Neural crest cell (in vitro differentiated cells): ENCODE measurements at places on chromosomes 4 and X.

GRCh38 chr4:153789741-153790499, 1.0 kb upstream of the SFRP2 start:
- peak; percentile 47 for DNase-seq

GRCh38 chr4:156313497-156313896, 359.8 kb upstream of the CTSO start:
- DNase-seq = no peak

GRCh38 chrX:115968436-115969252, 201.9 kb upstream of the AGTR2 start:
- peak; percentile 57 for DNase-seq

DNA sequence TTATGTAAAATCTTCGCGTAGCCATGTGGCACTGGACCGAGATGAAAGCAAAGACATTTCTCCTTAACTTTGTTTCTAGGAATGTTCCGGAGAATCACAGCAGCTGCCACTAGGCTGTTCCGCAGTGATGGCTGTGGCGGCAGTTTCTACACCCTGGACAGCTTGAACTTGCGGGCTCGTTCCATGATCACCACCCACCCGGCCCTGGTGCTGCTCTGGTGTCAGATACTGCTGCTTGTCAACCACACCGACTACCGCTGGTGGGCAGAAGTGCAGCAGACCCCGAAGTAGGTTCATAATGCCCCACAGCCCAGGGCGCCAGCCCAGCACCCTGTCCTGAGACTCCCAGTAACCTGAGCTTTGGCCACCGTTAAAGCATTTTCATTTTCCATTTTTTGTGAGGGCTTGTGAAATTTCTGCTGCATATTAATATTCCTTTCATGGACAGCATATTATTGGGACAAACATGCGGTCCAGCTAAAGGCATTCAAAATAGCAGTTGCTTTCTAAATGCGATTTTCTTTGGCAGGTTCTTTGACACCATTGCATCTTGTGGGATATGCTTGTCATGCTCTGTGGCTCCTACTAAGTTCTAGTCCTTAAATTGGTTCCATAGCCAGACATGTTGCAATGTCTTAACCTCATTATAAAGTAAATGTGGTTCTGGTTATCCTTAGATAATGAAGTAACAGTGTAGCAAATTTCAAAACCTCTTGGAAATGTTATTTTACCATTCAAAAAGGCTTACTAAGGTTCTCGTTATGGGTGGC, 49.1 kb upstream of the MSANTD1 start:
- DNase-seq = no peak

GRCh38 chr4:153577053-153577452, 107.0 kb upstream of the TLR2 start:
- no peak for DNase-seq

DNA sequence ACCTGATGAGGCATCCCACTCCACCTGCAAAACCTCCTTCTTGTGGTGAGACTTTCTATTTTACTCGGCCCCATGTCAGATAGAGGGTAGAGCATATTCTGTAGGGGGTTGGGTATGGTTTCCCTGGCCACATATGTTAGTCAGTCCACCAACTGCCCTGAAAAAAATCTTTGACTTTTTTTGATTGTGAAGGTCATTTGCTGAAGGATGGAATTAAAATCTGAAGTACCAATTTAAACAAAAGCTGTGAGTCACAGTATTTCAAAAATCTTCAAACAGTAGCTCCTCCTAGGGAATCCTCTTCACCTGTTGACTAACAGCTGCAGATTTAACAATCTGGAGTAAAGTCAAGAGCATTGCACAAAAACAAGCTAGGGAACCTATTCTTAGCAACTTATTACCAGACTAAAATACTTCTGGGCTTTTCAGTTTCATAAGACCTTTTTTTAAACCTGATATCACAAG, 8.0 kb upstream of the CCDC110 start:
- no peak for DNase-seq

DNA sequence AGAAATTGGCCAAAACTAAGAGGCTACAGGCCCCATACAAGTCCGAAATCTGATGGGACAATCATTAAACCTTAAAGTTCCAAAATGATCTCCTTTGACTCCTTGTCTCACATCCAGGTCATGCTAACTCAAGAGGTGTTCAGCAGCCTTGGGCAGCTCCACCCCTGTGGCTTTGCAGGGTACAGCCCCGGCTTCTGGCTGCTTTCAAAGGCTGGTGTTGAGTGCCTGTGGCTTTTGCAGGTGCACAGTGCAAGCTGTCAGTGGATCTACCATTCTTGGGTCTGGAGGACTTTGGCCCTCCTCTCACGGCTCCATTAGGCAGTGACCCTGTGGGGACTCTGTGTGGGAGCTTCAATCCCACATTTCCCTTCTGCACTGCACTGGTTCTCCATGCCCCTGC, 329.1 kb upstream of the MAD2L1 start:
- DNase-seq = no peak

GRCh38 chr4:187178587-187178986, 454.9 kb upstream of the FAT1 start:
- no peak for DNase-seq

DNA sequence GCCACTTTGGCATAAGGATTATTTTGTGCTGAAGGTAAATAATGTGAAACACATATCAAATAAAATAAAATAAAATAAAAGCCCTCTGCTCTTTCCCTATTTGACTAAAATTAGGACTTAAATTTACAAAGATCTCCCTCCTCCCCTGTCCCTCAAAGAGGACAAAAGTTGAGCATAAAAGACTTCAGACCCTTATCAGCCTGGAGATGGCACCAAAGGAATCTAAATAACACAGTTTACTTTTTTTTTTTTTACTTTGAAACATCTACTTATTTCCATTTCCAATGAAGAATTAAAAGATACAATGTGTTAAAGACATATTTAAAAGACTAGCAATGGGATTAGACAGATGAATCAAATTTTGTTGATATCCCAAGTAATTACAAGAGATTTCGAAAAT, 89.7 kb downstream of the EPHA5 start:
- no peak for DNase-seq

GRCh38 chr4:53672873-53673272, 81.6 kb upstream of the LNX1 start:
- no peak for DNase-seq

DNA sequence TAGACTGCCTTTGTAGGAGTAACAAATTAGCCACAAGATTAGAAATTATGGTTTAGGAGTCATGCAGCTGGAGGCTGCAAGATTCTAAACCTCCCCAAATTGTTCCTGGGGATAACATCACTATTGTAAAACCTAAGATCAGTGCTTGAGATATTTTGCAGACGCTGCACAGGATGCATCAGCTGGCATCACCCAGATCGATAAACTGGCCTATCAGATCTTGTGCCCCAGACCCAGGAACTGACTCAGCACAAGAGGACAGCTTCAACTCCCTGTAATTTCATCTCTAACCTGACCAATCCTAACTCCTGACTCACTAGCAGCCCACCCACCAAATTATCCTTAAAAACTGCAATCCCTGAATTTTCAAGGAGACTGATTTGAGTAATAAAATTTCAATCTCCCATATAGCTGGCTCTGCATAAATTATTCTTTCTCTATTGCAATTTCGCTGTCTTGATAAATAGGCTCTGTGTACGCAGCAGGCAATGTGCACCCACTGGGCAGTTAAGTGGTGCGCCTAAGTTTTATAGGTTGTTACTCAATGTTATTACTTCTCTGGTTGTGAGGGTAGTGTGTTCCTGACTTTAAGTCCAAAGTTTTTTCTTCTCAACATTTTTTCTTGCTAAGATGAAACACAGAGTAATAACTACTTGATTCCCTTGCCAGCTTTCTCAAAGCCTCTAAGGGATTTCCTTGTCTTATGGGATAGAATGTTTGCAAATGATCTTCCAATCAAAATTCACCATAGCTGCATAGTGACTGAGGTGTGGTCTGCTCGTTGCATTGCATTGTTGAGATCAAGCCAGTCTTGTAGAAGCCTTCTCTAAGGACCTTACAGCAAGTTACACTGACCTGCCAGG, 312.3 kb upstream of the DKK2 start:
- no peak for DNase-seq

GRCh38 chr4:108900018-108900580, 137.2 kb upstream of the ETNPPL start:
- DNase-seq = no peak

GRCh38 chr4:170758988-170759387, 669.2 kb upstream of the AADAT start:
- no peak for DNase-seq

DNA sequence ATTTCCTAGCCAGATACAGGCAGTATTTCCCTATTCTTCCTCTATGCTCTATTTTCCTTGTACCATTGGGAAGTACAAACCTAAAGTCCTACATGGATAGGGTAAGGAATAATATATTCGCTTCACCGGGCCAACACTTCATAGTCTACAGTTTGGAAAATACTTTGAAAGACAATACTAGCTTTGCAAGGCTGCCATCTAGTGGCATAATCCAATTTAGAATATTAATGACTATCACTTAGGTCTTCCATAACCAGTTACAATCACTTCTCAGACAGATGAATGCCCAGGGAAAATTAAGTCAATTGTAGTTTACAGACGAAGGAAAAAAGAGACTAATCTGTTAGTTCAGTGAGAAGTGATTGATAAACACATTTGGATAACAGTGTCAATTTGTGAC, 141.0 kb upstream of the FAM47C start:
- DNase-seq = peak; percentile 2

DNA sequence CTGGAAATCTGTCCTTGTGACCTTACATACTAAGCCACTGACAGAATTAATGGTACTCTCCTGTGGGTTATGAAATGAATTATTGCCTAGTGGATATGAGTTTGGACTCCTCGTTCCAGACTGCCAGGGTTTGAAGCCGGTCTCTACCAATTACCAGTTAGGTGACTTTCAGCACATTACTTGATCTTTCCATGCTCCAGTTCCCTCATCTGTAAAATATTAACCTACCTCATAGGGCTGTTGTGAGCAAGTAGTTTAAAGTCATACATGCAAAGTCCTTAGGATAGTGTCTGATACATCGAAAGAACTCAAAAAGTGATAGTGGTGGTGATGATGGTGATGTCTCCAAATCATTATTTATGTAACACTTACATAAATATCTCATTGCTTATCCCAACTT, 373.5 kb upstream of the ARX start:
- no peak for DNase-seq

DNA sequence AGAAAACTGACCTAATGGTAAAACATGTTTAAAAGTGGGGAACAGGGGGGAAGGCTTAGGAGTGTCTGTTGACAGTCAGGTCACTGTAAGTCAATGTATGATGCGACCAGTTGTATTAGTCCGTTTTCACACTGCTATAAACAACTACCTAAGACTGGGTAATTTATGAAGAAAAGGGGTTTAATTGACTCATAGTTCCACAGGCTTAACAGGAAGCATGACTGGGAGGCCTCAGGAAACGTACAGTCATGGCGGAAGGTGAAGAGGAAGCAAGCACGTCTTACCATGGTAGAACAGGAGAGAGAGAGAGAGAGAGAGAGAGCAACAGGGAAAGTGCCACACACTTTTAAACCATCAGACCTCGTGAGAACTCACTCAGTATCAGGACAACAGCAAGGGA, 13.0 kb upstream of the PLAC1 start:
- no peak for DNase-seq

GRCh38 chrX:133045986-133046385, 50.9 kb downstream of the USP26 start:
- no peak for DNase-seq

DNA sequence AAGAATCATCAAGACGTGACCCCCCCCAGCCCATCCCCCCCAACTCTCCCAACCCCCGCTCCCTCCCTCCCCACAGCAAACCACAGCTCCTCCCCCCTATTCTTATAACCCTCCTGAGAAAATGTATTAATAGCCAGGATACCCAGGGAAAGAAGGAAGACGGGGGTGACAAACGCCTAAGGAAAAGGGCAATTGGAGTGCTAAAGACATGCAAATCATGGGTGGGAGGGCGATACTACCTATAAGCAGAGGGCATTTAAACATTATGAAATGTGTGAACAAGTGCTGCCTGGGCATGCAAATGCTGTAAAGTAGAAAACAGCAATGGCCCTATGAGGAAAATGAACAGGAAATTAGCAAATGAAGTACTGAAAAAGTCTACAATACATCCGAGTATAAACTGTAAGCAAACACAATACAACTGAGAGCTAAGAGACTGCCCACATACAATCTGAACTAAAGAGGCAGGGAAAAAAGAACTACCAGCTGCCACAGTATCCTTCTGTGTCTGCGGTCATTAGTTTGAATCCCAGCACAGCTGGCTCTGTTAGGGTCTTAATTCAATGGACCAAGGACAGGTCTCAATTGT, 2.4 kb downstream of the CXXC4 start:
- peak; percentile 20 for DNase-seq

- DNase-seq = no peak
These were observed 539.6 kb downstream of the PDHA2 start for GRCh38 chr4:96379524-96379923.

DNA sequence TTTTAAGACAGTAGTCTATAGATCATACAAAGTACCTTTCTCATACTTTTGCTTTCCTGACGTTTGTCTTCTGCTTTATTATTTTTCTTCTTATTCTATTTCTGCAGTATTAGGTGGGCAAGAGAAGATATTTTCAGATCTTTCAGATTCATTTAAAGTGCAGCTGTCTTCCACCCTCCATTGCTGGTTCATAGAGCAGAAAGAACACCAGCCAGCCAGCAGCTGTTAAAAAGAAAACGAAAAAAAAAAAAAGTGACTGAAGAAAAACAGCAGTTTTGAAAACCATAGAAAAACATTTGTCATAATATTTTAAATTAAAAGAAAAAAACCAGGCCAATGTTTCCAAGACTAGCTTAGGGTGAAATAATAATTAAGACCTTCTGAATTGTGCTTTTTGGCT, 42.9 kb downstream of the SMAD1 start:
- DNase-seq = no peak

GRCh38 chr4:24896977-24897376, 15.9 kb downstream of the CCDC149 start:
- DNase-seq = no peak

DNA sequence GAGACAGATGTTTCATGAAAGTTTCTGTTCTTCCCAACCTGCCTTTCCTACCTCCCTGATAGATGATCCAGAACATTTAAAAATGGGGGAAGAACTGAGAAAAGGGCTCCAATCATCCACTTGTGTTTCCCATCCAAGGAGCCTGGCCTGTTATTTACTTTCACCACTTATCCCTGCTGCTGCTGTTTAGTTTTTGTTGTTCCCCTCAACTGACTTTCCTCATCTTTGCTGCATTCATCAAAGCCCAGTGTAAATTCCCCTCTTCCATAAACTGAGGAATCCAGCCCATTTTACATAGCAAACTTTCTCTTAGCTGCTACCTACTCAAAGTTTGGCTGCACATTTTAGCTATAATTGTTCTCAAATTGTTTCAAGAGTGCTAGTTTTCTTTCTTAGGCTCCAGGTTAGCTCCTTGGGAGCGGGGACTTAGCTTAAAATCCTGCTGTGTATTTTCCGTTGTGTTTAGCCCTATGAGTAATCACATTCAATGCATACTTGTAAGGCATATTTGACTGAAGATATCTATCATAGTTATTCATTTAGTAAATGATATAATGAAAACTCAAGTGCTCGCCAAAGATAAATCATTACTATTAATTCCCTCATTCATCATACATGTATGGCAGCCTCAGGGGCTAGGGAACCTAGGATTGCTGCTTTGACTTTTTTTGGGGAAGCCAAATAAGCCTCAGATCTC, 1.4 kb upstream of the PTPN13 start:
- DNase-seq = no peak

- DNase-seq = no peak
These were observed 124.2 kb upstream of the NRK start for GRCh38 chrX:105697984-105698781.

- DNase-seq = no peak
These were observed 13.9 kb downstream of the SLC2A9 start for GRCh38 chr4:10007436-10007740.
